Vein endothelial cell (primary cell): ENCODE measurements at places on chromosomes 13 and 19. TPM values are rescaled to one million over a fixed set of nuclear protein-coding genes. Genes with fewer than 3 reads are reported as not detected.

TJP3 gene
- total RNA-seq, result not detected in 2 replicates

ETV2 gene
- total RNA-seq, result 0.29 and 0.65 TPM in 2 replicates

SULT2A1 gene
- not detected in 2 replicates for total RNA-seq

SIAH3 gene
- total RNA-seq, result not detected in 2 replicates

ZNF667 gene
- 2.6 and 3.6 TPM in 2 replicates for total RNA-seq

TICAM1 gene
- total RNA-seq, result 5.5 and 6.5 TPM in 2 replicates

LRFN3 gene
- 9.6 and 11.1 TPM in 2 replicates for total RNA-seq

S1PR4 gene
- total RNA-seq, result 0.67 and 1.6 TPM in 2 replicates

TMEM86B gene
- total RNA-seq, result 2.0 and 2.4 TPM in 2 replicates

KLK12 gene
- not detected in 2 replicates for total RNA-seq

ABHD13 gene
- 8.2 and 10.5 TPM in 2 replicates for total RNA-seq

GRK1 gene
- total RNA-seq, result under 0.01 TPM in 1 of 2 replicates, not detected in the other

PPAN gene
- total RNA-seq, result 33.8 and 34.6 TPM in 2 replicates

TRPM4 gene
- 19.7 and 33.6 TPM in 2 replicates for total RNA-seq

ZNF154 gene
- 0.33 and 3.7 TPM in 2 replicates for total RNA-seq

NPAS1 gene
- total RNA-seq, result 0.29 and 0.33 TPM in 2 replicates

SIGLEC9 gene
- total RNA-seq, result not detected in 2 replicates

KIR3DL1 gene
- not detected in 2 replicates for total RNA-seq

ZNF829 gene
- total RNA-seq, result 1.3 and 2.3 TPM in 2 replicates

POU2F2 gene
- total RNA-seq, result 1.3 and 1.5 TPM in 2 replicates

PSG1 gene
- 0.33 and 0.48 TPM in 2 replicates for total RNA-seq

LRRC25 gene
- total RNA-seq, result not detected in 2 replicates

FFAR3 gene
- not detected in 2 replicates for total RNA-seq

IGSF23 gene
- 0.29 and 0.65 TPM in 2 replicates for total RNA-seq

ZIC2 gene
- under 0.01 TPM in 1 of 2 replicates, not detected in the other for total RNA-seq

GPR12 gene
- total RNA-seq, result not detected in 2 replicates

ZNF99 gene
- total RNA-seq, result not detected in 2 replicates

RYR1 gene
- total RNA-seq, result under 0.01 TPM in 1 of 2 replicates, not detected in the other

CYP2B6 gene
- total RNA-seq, result not detected in 2 replicates

ZNF486 gene
- 7.2 and 8.5 TPM in 2 replicates for total RNA-seq

ZSCAN5A gene
- 4.9 and 7.5 TPM in 2 replicates for total RNA-seq

RCBTB1 gene
- 17.6 and 23.0 TPM in 2 replicates for total RNA-seq

UBE2L5 gene
- total RNA-seq, result not detected in 2 replicates

FGF22 gene
- not detected in 2 replicates for total RNA-seq

FFAR2 gene
- not detected in 2 replicates for total RNA-seq

APOC1 gene
- total RNA-seq, result 0.33 and 0.86 TPM in 2 replicates
